Karpas-422 (cell line): ENCODE measurements at places on chromosomes 11 and 22. TPM values are rescaled to one million over a fixed set of nuclear protein-coding genes. Genes with fewer than 3 reads are reported as not detected.

The MTFP1 gene
- total RNA-seq: 69.4 and 120 TPM in 2 replicates

The C11orf86 gene
- not detected in 2 replicates for total RNA-seq

DNA sequence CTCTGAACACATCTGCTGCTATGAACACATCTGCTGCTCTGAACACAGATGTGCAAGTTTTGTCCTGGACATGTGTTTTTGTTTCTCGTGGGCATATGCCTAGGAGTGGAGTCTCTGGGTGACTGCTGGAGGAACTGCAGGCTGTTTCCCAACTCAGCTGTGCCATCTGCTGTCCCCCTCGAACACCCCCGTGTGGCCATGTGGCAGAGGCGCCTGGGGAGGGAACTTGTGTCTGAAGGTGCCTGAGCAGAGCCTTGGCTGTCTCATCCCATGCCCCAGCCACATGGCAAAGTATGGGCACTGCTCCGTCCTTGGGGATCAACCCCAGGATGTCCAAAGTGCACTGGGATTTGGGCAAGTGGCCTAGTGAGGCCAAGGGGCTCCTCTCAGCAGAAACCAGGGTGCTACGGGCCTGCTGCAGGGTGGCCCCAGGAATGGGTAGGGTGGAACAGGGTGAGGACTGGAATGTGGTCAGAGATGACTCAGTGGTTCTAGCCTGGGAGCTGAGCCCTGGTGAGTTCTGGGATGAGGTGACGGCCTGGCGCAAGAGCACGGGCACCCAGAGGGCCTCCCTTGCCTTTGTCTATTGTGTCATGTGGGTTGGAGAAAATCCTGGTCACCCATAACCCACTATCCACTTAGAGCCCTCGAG is 14.7 kb downstream of the GATD1 start:
- peak; percentile 72 for DNase-seq

- no peak for DNase-seq
Measured at GRCh38 chr11:102494216-102494615, 36.3 kb downstream of the MMP7 start.

- DNase-seq: no peak
Measured at GRCh38 chr11:3170044-3170755, 5.1 kb upstream of the OSBPL5 start.

DNA sequence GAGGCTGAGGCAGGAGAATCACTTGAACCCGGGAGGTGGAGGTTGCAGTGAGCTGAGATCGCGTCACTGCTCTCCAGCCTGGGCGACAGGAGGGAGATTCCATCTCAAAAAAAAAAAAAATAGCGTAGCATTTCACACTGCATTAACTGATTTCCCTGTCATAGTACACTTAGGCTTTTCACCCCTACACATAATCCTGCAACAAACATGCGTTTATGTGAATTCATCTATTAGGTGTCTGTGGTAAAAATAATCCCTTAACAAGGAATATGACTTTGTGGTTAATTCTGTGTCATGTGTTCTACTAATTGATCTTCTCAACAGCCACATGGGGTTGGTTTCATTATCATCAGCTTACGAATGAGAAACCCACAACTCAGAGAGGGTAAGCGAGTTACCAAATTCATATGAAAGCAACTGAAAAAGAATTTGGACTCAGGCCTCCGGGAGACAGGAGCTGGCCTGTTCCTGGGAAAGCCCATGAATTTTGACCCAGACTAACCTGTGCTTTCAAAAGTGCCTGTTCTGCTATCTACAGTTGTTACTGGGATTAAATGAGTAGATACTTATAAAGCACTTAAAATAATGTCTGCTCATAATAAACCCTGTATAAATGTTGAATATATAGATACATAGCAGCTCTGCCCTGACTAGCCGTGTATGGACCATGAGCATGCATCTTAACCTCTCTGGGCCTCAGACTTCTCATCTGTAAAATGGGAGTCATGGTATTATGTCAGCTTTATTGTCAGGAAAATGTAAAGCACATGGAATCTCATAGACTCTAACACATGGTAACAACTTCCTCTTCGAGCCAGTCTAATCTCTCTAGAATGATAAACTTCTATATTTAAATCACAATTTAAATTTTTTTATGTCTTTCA is 36.6 kb downstream of the KCNJ1 start:
- DNase-seq: no peak

The TYR gene
- not detected in 2 replicates for total RNA-seq

The GAB4 gene
- 0.11 TPM in 1 of 2 replicates, not detected in the other for total RNA-seq

DNA sequence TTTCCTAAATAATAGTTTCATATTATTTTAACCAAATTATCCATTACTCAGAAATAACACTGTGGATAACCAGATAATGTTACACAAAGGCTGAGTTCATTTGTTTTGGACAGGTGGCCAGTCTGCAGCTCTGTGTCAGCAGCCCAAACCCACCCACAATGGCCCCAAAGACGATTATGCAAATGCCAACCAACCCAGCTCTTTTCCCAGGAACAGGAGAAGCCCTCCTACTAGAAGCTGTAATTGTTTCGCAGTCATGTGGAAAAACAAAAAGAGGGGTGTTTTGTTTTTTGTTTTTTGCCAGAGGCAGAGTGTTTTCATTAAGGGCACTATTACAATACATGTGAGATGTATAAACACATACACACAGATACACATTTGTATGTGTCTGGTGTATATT is 102.1 kb downstream of the FCHSD2 start:
- no peak for DNase-seq

- no peak for DNase-seq
Measured at GRCh38 chr11:36467012-36467411, 43.1 kb downstream of the TRAF6 start.

The OR6A2 gene
- total RNA-seq: 0.54 and 2.9 TPM in 2 replicates

- DNase-seq: no peak
Measured at GRCh38 chr11:15663777-15664218, 549.1 kb downstream of the INSC start.

The RHBDD3 gene
- total RNA-seq: 8.8 and 29.7 TPM in 2 replicates

DNA sequence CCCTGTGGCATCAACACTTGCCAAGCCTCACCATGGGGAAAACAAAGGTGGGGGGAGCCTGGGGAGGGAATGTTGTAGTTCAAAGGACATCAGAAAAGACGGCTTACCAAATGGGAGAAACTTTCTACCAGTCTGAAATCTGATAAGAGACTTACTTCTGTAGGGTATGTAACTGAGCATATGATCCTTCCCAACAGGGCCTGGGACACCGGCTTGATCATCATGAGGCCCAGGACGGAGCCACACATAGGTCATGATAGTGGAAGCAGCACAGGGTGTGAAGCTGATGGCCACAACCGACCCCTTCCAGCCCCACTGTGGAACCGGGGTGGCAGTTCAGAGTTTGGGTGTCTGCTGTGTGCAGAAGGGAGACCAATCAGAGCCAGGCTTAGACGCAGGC is 51.1 kb downstream of the MICAL3 start:
- no peak for DNase-seq

GRCh38 chr22:24265734-24266133 is 4.9 kb upstream of the SPECC1L start:
- DNase-seq: peak; percentile 41

The CALCA gene
- not detected in 2 replicates for total RNA-seq

GRCh38 chr11:71370895-71371673 is 77.1 kb downstream of the DHCR7 start:
- peak; percentile 57 for DNase-seq

DNA sequence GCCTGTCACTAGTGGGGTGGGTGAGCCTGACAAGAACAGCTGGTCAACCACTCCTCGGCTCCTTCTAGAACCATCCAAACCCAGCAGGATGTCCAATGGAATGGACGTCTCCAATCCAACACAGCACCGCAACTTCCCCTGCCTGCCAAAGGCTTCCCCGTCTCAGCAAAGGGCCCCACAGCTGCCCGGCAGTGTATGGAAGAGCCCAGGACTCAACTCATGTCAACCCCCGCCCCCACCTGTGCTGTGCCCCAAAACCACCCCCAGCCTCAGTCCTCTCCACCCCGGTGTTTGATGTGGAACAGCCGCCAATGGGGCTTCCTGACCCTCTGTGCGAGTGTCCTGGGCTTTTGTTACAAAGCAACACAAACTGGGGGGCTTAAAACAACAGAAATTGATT is 223.8 kb downstream of the CTTN start:
- no peak for DNase-seq

DNA sequence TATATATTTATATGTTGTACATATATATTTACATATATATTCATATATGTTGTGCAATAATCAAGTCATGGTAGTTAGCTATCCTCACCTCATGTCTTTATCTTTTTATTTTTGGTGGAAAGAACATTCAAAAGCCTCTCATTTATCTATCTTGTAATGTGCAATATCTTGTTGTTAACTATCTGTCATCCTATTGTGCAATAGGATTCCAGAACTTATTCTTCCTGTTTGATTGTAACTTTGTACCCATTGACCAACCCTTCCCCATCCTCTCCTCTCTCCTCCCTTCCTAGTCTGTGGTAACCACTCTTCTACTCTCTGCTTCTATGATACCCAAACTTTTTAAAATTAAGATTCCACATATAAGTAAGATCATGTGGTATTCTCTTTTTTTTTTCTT is 115.6 kb upstream of the PDGFD start:
- no peak for DNase-seq

DNA sequence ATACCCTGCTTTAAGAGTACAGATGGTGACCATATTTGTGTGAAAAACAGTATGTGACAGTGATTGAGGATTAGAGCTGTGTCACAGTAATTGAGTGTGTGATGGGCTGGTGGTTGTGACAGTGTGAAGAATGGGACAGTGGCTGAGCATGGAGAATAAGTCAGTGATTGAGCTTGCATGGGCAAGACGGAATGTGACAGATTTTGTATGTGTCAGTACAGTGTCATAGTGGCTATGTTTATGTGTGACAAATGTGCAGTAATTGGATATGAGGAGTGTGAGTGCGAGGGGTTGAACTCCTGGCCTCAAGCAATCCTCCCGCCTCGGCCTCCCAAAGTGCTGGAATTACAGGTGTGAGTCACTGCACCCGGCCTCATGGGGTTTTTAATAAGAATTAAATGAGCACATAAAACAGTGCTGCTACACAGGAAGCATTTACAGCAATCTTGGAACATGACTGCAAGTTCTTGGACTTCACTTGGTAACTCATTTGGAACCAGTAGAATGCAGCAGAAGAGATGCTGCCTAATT is 583 bp upstream of the RRAS2 start:
- DNase-seq: no peak

DNA sequence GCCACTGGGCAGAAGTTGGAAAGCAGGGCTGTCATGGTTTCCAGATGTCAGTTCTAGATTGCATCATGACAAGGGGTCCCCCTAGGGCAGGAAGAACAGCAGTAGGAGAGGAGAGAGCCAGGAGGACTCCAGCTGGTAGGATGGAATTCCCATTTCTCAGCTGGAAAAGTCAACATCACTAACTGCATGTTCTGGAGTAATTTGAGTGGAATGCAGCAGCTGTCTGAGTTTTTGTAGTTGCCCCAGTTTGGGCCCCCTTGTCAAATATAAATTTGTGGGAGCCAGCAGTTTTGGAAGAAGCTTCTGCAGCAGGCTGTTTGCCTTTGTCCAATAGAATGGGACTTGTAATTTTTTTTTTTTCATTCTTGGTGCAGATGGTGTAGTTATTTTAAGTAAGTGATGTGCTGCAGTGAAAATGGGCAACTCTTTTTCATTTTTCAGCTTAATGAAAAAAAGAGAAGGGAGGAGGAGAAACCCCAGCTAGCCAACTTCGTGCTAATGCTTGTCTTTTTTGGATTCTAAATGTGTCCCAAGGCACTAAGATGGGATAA is 86.9 kb downstream of the LDLRAD3 start:
- no peak for DNase-seq

DNA sequence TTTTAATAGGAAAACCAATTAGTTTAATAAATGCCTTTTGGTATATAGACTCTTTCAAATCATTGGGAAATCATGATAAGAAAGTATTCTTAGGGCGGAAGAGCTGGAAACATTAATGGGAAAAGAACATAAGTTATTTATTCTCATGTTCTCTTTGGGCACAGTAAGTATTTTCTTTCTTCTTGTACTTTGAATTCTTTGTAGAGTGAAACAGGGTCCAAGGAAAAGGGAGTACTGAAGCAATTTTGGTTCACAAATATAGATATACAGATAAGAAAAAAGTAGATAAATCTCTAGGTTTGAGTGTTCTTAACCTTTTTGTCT is 123.2 kb downstream of the MICAL2 start:
- no peak for DNase-seq

DNA sequence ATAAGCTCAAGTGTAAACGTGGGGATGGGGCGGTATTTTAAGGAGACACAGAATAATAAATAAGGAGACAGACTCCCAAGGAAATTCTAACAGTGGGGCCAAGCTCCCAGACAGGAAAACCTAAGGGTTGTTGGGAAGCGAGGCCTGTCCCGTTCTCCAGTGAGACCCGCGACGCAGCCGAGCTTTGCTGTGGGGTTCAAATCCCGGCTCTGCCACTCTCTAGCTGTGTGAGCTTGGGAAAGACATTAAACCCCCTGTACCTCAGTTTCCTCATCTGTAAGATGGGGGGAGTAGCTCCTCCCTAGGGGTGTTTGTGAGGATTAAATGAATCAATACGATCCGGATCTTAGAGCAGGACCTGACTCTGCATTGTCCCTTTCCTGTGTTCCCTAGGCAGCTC is 106.8 kb downstream of the TRIM29 start:
- DNase-seq: no peak

The RAPSN gene
- 0.52 and 4.5 TPM in 2 replicates for total RNA-seq

DNA sequence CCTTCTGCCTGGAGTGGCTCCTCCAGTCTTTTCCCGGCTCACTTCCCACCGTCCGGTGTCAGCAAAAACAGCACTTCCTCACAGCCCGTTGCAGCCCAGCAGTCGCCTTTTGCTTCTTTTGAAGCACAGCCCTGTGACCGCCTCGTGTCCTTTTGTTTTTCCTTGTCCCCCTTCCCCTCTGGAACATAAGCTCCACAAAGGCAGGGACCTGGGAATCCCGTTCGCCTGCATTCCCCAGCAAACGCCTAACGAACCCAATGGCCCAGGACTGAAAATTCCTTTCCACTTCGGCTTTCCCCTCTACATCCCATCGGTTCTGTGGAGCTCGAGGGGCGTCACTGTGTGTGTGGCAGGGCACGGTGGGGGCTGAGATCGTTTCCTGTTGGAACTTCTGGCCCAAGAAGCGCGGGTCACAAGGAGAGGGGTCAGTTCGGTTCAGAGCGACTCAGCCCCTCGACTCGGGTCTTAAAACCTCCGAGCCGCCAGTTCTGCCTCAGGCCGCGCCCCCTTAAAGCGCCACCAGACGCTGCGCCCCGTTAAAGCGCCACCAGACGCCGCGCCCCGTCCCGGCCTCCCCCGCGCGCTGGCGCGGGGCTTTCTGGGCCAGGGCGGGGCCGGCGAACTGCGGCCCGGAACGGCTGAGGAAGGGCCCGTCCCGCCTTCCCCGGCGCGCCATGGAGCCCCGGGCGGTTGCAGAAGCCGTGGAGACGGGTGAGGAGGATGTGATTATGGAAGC is 841 bp downstream of the RIC8A start:
- DNase-seq: peak; percentile 95

- no peak for DNase-seq
Measured at GRCh38 chr11:65300621-65301275, 13.9 kb upstream of the CDC42EP2 start.
